ENCODE measurements at places on chromosomes 7 and 10.
A peak's percentile ranks its signal among the peaks of the same experiment; 100 is the strongest.

DNA sequence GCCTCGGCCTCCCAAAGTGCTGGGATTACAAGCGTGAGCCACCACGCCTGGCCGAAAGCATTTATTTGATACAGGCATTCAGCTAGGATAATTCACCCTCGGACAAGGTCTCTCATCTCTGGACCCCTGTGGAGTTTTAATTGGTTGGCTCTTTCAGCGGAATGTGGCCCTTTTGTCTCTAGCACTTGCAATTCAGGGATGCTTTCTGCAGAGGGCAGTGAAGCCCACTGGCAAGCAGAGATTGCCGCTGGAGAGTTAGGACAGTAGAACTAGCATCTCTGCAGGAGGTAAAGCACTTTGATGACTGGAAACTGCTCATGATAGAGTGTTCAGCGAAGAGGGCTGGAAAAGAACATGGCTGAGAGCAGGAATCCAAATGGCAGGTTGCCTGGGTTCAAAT is 62.0 kb downstream of the SUFU start:
- peak; percentile 29 for DNase-seq

- DNase-seq, result peak; percentile 69
These were observed 493.4 kb downstream of the TNS3 start for GRCh38 chr7:47088329-47089067.

GRCh38 chr7:144853542-144853941 is 17.7 kb upstream of the TPK1 start:
- no peak for DNase-seq

DNA sequence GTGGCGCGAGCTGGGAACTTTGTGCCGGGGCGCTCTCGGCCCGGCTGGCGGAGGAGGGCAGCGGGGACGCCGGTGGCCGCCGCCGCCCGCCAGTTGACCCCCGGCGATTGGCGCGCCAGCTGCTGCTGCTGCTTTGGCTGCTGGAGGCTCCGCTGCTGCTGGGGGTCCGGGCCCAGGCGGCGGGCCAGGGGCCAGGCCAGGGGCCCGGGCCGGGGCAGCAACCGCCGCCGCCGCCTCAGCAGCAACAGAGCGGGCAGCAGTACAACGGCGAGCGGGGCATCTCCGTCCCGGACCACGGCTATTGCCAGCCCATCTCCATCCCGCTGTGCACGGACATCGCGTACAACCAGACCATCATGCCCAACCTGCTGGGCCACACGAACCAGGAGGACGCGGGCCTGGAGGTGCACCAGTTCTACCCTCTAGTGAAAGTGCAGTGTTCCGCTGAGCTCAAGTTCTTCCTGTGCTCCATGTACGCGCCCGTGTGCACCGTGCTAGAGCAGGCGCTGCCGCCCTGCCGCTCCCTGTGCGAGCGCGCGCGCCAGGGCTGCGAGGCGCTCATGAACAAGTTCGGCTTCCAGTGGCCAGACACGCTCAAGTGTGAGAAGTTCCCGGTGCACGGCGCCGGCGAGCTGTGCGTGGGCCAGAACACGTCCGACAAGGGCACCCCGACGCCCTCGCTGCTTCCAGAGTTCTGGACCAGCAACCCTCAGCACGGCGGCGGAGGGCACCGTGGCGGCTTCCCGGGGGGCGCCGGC is 870 bp downstream of the FZD1 start:
- peak; percentile 80 for DNase-seq

GRCh38 chr10:104351061-104351702 is 2.5 kb upstream of the CFAP58 start:
- peak; percentile 87 for DNase-seq

DNA sequence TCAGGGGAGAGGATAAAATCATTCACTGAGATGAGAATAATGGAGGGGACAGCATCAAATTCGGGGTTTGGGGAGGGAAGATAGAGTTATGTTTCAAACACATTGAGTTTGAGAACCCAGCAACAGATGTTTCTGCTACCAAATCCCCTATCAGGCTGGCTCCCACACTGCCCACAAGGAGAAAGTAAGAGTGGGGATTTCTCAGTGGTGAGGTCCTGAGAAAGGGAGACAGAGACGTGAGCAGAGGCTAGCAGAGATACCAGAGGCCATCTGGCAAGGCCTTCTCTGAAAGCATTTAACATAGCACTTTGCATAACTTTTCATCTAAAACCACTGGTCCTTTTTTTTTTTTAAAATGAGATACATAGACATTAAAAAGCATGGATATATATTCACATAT is 7.8 kb upstream of the SLF2 start:
- DNase-seq, result no peak

GRCh38 chr7:150405584-150406311 is 26.6 kb downstream of the ZNF775 start:
- DNase-seq, result no peak

DNA sequence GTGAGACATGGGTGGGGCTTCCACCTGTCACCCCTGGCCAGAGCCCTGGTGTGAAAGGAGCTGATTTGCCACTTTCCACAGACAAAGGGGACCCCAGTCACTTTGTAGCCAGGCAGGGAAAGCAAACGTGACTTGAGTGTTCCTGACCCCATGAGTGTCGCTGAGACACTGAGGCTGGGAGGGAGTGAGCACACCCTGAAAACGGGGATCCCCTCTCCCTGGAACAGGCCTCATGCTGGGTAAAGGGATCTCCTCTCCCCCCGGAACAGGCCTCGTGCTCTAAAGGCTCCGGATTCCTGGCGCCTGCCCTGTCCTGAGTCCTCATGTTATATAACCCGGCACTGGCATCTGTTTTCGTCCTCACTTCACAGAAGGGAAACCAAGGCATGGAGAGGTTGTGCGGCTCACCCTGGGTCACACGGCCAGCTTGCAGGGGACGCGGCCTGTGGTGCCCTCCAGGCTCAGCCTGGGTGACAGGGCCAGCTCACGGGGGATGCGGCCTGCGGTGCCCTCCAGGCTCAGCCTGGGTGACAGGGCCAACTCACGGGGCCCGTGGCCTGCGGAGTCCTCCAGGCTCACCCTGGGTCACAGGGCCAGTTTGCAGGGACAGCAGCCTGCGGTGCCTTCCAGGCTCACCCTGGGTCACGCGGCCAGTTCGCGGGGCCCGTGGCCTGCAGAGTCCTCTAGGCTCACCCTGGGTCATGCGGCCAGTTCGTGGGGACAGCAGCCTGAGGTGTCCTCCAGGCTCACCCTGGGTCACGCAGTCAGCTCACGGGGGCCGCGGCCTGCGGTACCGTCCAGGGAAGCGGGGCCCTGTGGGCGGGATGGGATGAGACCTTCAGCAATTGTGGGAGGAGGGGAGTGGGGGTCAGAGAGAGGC is 104.7 kb downstream of the PDGFA start:
- DNase-seq, result no peak

- DNase-seq, result no peak
These were observed 530.6 kb downstream of the PHTF2 start for GRCh38 chr7:78329001-78329655.

DNA sequence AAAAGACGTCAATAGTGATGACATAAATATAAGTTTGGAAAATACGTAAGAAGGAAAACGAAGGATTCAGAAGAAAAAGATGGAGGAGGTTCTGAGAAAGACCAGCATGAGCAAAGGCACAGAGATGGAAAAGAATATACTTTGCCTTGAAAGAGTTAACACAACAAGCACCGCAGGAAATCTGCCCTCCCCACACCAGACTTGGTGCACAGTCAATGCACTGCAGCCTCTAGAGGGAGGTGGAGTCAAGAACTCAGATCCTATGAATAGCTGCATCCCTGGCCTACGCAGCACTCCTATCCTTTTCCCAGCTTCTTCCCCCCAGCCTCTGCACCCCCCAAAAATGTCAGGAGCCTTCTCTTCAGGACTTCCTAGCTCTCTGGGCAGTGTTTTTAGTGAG is 1370.6 kb upstream of the LRRTM3 start:
- DNase-seq, result no peak

DNA sequence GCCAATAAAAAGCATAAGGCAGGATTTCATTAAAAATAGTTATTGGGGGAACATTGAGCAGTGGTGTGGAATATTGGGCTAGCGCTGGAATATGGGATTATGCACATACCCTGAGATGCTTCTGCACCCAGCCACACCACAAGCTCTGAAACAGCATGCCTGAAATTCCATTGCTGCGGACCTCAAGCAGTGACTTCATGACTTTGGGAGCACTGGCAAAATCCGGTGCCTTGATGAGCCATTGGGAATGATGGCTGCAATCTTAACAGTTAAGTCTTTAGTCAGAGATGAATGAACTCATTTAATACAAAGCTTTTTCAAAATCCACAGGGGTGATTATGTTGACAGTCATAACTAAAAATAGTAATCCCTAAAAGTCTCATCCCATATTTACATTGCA is 274.7 kb upstream of the MTPN start:
- no peak for DNase-seq

DNA sequence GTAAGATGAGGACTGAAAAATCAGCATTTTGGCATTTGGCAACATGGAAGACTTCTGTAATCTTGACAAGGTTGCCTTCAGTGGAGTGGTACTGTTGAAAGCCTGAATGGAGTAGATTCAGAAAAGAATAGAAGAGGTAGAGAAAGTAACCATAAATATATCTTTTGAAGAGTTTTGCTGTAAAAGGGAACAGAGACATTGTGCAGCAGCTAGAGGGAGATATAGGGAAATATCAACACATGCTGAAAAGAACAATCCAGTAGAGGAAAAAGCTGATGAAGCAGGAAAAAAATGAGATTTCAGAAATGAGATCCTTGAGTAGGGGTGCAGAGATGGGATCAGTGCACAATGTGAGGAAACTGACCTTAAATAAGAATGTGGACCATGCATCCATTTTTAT is 60.0 kb downstream of the RAPGEF5 start:
- no peak for DNase-seq

GRCh38 chr10:79391231-79392019 is 44.2 kb downstream of the PPIF start:
- no peak for DNase-seq

DNA sequence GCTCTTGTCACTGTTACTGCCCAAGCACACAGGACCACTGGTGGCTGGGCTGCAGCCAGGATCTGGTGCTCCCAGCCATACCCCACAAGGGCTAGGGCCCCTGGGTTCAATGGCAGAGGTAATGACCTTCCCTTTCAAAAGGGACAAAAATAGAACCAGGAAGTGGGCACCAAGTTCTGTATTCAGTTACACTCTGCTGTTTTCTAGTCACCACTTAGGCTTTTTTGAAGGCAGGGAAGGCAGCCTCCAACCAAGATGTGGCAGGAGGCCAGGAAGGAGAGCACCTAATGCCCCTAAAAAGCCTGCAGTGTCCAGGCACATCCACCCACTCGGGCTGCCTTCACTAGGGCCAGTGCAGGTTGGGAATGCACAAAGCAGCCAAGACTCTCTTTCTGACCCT is 47.8 kb downstream of the NOD1 start:
- peak; percentile 78 for DNase-seq

- no peak for DNase-seq
These were observed 194.2 kb downstream of the HPSE2 start for GRCh38 chr10:99041468-99041867.

DNA sequence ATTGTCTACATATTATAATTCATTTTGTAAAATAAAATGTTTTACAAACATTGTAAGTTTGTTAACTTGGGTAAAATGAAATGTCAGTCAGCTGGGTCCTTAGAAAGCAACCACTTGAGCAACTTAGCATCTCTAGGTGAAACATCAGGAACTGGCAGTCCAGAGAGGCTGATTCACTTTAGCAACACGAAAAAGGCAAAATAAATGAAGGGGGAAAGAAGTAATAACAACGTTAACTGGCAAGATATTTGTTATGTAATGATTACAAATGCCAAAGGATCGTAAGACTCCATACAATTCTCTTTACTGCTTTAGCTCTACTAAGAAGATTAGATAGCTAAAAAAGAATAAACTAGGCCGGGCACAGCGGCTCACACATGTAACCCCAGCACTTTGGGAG is 5.0 kb downstream of the PDZD8 start:
- DNase-seq, result no peak

GRCh38 chr7:34357068-34357467 is 300.9 kb upstream of the NPSR1 start:
- no peak for DNase-seq

DNA sequence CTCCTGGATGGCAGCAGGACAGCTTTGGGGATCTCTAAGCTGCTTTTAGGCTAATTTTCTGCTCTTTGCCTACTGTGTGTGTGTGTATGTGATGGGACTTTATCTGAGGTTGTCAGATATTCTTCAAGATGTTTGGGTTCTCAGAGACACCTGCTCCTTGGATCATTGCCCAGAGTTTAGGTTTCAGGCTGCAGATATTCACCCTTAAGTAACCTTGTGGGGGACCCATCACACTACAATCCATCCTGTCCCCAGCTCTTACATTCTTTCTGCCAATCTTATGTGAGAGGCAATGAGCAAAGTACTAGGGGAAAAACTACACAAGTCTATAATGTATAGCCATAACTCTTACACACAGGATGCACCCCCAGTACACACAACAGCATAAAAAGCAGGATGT is 263.0 kb upstream of the ZWINT start:
- no peak for DNase-seq

GRCh38 chr7:117008886-117009531 is 55.7 kb downstream of the ST7 start:
- DNase-seq, result peak; percentile 84

DNA sequence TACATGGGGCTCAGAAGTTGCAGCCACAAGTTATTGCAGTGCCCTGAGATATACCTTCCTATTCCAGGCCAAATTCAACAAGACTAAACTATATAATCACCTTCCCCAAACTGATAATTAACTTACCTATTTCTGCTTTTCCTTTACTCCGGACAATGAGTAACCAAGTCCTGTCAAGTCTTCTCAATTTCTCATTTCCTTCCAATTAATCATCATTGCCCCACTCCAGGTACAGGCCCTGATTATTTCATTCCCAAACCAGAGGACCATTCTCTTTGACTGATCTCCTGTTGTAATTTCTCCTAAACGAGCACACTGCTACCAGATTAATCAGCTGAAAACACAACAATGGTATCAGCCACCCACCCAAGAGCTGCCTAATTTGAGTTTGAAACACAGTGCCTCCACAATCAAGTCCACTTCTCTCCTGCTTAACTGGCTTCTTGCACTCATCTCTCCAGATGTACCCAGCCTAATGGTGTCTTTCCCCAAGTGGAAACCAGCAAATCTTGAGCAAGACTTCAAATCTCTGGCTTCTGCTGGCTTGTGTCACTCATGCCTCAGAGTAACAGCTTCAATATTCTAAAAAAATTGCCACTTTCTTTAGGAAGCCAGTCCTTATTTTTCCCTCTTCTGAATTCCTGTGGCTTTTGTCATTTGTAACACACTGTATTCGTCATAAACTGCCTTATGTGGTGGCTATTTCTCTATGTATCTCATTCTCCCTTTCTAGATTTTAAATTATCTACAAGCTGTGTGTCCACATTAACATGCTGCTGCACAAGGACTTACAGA is 89.1 kb downstream of the CDK6 start:
- no peak for DNase-seq
